NCI-H748 treated with DMSO at 0.1 percent for 48 hours (cell line): ENCODE measurements at places on chromosomes 6 and 20.
A peak's percentile ranks its signal among the peaks of the same experiment; 100 is the strongest.

DNA sequence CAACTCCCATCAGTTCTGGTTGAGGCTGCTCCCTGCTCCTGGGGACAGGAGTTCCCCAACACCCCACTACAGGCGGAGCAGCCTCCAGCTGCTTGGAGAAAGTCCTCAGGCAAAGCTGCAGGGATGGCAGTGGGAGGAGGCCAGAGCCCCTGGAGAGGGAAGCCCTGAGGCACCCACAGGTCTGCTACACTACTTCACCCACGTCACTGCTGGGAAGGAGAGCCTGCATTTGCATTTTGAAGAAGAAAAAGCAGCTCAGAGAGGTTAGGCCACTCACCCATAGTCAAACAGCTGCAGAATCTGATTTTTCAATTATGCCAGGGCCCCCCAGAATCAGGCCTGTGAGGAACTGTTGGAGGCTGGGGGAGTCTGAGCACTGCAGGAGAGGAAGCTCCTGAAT is 17.2 kb downstream of the BFSP1 start:
- DNase-seq, result no peak

DNA sequence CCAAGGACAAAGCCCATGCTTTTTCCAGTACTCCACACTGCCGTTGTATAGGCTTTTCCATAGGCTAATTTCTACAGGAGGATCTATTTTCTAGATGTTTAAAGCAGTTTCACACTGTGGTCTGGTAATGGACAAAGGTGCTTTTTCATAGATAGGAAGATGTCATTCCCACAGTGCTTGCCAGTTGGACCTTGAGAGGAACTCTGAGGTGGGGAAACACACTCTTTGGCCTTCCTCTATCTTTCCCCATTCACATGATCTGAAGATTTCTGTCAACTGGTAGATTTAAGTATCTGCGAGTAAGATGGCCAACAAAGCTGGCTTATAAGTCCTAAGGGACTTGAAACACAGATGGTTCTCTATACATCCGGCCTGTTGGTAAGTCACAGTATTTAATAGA is 477.3 kb downstream of the UTRN start:
- no peak for DNase-seq

- DNase-seq, result no peak
Observed at GRCh38 chr6:1394514-1395463, 5.4 kb downstream of the FOXF2 start.

GRCh38 chr6:97812940-97813339 is 529.9 kb upstream of the MMS22L start:
- DNase-seq, result no peak

DNA sequence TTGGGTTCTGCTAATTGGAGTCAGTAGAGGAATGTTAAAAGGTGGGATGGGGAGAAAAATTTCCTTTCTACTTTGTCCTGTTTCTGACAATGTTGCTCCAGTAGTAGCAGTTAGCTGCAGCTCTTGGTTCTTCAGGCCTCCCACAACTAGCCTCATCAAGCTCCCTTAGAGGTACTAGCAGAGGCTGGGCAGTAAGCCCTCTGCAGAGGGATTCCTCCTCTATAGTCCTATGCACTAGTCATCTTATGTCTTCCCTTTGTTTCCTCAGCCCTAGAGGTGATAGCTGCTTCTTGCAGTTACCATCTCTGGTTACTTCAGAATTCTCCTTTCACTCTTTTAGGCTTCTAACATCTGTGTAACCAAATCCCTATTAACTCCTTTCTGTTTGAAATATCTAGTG is 99.8 kb downstream of the FILIP1 start:
- no peak for DNase-seq

- DNase-seq, result no peak
Observed at GRCh38 chr6:125246566-125246965, 55.2 kb downstream of the HDDC2 start.

DNA sequence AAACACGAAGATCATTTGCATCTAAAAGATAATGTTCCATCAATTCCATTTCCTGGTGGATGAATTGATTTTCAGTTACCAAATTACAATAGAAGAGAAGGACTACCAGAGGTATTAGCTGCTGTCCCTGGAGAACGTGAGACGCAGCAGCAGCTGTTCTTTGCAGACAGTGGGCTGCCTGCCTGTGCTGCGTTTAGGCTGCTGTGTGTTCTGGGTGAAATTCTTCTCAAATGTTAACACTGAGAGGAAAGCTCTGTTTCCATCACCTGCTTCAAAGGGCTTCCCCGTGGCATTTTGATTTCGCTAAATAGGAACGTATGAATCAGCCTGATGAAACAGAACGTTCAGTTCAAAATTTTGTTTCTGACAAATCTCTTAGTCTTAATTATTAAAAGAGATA is 362.2 kb downstream of the C6orf118 start:
- no peak for DNase-seq

DNA sequence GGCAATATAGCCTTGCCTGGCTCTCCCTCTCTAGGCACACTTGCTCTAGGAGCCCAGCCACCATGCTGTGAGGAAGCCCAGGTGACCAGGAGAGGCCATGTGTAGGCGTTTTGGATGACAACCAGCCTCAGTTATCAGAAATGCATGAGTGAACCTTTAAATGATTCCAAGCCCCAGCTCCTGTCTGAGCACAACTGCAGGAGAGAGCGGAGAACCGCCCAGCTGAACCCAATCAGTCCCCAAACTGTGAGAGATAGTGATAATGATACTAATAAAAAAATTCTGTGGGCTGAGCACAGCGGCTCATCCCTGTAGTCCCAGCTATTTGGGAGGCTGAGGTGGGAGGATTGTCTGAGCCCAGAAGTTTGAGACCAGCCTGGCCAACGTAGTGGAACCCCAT is 83.8 kb upstream of the TOX2 start:
- DNase-seq, result no peak

DNA sequence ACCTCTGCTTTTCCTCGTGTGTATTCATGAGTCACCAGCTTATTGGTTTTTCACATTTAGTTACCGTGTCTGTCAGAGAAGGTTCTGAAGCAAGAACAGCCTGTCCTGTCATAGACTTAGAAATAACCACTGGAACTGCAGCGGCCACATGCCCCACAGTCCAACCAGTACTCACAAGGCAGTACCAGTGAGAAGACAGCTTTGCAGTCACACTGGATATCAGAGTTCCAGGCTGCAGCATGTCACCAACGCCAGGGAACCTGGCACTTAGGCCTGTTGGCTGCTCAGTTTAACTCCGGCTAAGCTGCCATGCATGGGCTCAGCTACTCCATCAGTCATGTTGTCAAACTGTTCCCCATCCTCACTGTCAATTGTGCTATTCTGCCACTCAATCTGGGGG is 40.1 kb downstream of the ADNP start:
- DNase-seq, result no peak

DNA sequence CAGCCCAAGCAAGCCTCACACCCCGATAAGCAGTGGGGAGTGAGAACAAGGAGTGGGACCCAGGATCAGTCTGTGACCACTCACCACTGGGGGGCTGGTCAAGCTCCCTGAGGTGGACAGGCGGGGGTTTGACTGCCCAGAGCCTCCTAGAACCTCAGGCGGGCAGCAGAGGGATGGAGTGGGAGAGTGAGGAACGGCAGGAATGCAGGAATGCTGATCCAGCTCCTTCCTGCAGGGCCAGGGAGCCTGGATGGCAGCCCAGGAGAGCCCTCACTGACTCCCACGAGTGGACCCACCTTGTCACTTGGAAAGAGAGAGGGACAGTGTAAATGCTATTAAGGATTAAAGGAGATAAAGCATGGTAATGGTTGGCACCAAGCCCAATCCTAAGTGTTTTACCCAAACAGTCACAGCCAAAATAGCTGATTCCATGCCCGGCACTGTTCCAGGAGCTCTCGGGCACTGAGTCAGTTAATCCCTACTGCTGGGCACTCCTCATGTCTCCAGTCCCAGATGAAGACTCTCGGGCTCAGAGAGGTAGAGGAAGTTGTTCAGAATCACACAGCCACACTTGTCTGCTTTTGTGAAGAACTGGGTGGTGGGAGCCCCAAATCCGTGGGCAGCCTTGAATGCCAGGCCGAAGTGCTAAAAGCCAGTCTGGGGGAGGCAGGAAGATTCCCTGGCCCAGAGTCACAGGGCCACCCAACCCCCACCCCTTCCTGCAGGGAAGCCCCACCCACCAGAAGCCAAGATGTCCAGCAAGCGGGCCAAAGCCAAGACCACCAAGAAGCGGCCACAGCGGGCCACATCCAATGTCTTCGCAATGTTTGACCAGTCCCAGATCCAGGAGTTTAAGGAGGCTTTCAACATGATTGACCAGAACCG is 3.1 kb downstream of the MYL9 start:
- DNase-seq, result no peak

- peak; percentile 33 for DNase-seq
Observed at GRCh38 chr20:42191140-42191860, 573.1 kb upstream of the CHD6 start.

DNA sequence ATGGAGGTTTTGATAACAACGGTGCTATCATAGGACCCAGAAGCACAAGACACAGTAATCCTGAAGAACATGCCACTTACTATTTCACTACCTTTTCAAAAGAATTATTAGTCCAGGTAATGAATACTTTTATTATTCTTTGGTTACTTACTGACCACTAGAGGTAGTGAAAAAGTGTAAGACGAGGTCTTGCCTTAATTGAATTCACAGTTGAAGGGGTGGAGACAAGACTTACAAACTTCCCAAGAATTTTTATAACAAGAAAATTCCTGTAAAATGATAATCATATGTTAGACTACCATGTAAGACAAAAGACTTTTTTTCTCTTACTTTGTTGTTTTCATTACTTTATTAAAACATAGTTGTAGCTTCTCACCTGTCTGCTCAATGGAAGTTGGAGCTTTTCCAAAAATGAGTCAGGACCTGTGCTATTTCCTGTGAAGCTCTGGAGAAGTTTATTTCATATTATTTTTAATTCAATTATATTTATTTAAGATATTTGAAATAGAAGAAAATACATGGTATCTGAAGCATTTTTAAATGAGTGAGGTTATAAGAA is 52.4 kb downstream of the DOP1A start:
- DNase-seq, result no peak

- peak; percentile 32 for DNase-seq
Observed at GRCh38 chr6:72622094-72622940, 453 bp downstream of the KCNQ5 start.

- DNase-seq, result no peak
Observed at GRCh38 chr6:107132330-107132954, 17.1 kb upstream of the BEND3 start.

DNA sequence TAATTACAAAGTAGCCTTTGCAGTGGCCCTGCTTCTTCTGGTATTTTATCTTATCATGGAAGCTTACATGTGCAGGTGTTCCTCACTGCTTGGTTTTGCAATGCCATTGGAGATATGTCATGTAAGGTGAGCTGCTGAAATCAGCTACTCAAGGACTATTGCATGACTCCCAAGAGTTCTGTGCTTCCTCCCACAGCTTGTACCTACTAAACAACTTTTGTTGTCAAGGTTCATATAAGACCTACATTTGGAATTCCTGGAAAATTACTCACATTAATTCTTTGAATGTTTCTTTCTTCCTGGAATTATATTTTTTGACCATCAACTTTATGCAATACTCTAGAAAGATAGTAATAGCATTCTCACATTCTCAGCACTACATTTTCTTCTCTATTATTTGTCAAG is 427.5 kb upstream of the HSF2 start:
- no peak for DNase-seq

DNA sequence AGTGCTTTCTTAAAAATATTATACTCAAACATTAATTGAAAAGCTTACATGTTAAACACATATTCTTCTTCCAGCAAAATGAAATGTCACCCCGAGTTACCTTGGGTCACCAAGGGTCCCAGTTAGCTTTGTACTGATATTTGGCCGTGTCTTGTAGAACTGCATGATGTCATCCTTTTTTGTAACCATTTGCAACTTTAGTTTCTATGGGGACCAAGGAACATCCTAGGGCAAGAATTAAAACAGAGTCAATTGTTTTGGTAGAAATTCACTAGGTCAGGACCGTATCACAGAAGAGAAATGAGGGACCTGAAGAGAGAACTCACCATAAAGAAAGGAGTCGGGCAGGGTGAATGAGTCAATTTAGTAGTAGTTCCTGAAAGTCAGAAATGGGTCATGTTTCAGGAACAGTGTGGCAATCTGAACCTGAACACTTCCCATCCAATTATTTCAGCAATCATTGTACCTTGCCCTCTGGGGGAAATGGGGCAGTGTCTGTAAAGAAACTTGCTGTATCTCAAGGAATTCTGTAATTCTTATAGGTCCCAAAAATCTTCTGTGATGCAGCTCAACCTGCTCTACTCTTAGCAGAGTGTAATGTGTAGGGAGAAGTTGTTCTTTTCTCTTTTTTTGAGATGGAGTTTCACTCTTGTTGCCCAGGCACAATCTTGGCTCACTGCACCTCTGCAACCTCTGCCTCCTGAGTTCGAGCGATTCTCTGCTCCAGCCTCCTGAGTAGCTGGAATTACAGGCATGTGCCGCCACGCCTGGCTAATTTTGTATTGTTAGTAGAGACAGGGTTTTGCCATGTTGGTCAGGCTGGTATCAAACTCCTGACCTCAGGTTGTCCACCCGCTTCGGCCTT is 5.3 kb upstream of the AKAP7 start:
- DNase-seq, result no peak

- DNase-seq, result no peak
Observed at GRCh38 chr6:160248538-160248937, 10.1 kb downstream of the SLC22A2 start.

- no peak for DNase-seq
Observed at GRCh38 chr20:44592366-44592765, 10.0 kb downstream of the PKIG start.

DNA sequence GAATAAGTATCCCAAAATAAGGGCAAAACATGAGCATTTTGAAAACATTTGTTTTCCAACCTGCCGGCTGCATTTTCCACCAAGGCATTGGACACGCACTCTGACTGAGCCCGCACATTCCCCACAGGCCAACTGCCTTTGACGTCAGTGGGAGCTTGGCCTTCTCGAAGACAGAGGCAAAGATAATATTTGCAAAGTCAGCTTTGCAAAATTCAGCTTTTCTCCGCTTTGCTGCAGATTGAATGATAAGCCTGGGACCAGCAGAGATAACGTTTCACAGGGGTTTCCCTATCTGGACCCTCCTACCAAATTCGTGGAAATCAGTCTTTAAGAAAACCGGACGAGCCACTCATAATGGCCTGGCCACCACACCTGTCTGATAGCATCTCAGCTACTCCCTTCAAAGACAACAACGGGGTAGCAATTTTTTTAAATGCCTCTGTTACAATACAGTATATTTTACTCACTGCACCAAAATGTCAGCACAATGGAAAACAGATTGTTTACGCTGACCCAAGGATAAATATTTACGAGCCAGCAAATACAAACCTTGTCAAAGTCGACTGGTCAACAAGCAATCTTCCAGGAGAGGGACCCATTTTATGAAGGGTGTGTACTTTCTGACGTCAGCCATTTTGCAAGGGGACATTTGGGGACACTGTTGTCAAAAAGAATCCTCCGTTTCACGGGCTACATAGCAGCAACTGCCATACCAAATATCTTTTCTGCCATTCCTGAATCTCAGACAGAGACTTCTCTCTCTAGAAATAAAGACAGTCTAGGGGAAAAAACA is 100.5 kb downstream of the TFAP2A start:
- peak; percentile 46 for DNase-seq

- no peak for DNase-seq
Observed at GRCh38 chr20:7856756-7857155, 83.5 kb downstream of the HAO1 start.

- DNase-seq, result no peak
Observed at GRCh38 chr6:111764238-111765175, 108.7 kb downstream of the FYN start.
